Calu3 (cell line): ENCODE measurements at places on chromosomes 1 and 21. TPM values are rescaled to one million over a fixed set of nuclear protein-coding genes. Genes with fewer than 3 reads are reported as not detected.

Gene KCNA2
- not detected in 2 replicates for total RNA-seq

- peaks cover under 1% of the 10 kb centered on the region for H3K36me3 ChIP-seq
- no peak overlapping the region for H3K4me3 ChIP-seq
- no peaks in the 10 kb centered on the region for H3K27me3 ChIP-seq
- H3K4me1 ChIP-seq = peaks cover 19% of the 10 kb centered on the region
Observed at GRCh38 chr21:33688353-33688752, 46.1 kb downstream of the ITSN1 start.

GRCh38 chr1:70208292-70208691 lies 2.9 kb upstream of the LRRC40 start:
- peaks cover 36% of the 10 kb centered on the region for H3K36me3 ChIP-seq
- H3K4me3 ChIP-seq = no peak overlapping the region
- H3K4me1 ChIP-seq = peaks cover 22% of the 10 kb centered on the region
- no peak for DNase-seq
- H3K27me3 ChIP-seq = no peaks in the 10 kb centered on the region

DNA sequence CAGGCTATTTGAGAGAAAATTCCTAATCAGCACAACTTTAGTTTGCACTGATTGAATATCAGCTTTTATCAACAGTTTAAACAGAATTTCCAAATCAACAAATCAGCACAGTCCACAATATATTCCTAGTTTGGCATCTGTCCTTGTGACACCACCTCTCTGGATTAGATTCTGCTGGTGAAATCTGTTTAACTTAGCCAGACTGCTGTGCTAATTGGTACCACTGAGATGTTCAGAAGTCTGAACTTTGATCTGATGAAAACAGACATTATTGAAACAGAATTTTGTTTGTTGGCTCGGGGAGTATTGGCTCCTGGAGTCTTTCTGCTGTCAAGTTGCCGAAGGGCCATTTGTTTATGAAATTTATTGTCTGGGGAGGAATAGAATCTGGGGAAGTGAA lies 17.0 kb upstream of the NGF start:
- no peaks in the 10 kb centered on the region for H3K4me1 ChIP-seq
- no peak for DNase-seq
- H3K36me3 ChIP-seq = no peaks in the 10 kb centered on the region
- H3K4me3 ChIP-seq = no peak overlapping the region

Gene CATSPER4
- total RNA-seq = not detected in 2 replicates

GRCh38 chr1:212228591-212229119 lies 56.6 kb upstream of the PPP2R5A start:
- peak; percentile 35 for DNase-seq
- no peaks in the 10 kb centered on the region for H3K36me3 ChIP-seq
- peak overlapping the region; percentile 18 for H3K27ac ChIP-seq
- peaks cover 31% of the 10 kb centered on the region for H3K4me1 ChIP-seq

Gene KRTAP15-1
- total RNA-seq = not detected in 2 replicates

Gene SMIM1
- total RNA-seq = 2.7 and 4.2 TPM in 2 replicates

DNA sequence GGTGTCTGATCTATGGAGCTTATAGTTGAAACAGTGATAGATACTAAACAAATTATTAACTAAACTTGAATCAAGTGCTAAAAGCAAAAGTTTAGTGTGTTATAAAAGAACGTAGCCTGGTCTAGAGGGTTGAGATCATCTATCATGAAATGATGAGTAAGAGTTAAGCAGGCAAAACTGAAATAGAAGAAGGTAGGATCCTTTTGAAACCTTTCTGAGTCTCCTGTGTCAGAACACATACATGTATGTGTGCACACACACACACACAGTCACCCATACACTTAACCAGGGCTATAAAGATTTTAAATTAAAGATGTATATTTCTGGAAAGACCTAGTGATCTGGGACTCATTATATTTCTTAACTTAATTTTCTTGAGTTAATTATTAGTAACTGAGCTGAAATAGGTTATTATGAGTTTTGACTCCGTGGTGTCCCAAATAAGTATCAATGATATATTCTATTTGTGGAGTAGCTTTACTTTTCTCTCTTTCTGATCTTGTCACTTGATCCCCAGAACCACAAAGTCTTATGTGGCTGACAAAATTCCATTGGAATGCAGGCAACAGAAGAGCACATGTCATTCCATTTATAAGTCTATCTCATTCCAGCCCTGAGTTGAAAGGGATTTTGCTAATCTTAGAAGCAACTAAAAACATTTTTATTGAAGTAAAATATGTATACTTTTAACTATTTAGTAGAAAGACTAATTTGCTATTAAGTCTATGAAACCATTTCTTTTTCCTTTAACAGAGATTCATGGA lies 70.7 kb downstream of the PRRX1 start:
- no peak for DNase-seq
- no peak overlapping the region for H3K27ac ChIP-seq
- peaks cover 4% of the 10 kb centered on the region for H3K4me1 ChIP-seq
- no peaks in the 10 kb centered on the region for H3K36me3 ChIP-seq

DNA sequence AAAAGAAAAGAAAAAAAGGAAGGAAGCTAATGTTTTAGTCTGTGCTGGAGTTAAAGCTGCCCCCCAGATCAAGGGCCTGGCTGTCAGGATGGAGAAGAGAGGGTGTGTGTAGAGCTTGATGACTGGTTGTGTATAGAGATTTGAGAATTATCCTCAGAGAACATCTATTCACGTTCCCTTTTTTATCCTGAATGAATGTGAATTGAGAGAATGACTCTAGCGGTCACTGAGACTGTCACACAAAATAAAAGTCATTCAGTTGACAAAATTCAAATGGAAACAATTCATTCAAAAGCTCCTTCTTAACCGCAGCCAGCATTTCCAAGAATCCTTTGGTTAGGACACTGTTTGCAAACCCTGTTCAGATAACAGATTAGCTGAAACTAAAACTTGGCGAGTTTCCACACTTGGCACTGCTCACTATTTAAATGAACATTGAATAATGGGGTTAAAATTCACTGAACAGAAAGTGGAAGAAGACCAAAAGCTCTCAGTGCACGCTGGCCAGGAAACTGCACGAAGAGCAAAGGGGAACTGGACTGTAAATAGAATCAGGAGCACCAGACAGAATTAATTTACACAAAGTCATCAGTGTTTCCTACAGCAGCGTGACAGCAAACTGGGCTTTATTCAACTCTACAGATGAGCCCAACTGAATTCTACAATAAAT lies 13.6 kb upstream of the FAM89A start:
- peak; percentile 33 for DNase-seq
- H3K4me1 ChIP-seq = peaks cover 37% of the 10 kb centered on the region
- no peak overlapping the region for H3K27ac ChIP-seq
- H3K36me3 ChIP-seq = no peaks in the 10 kb centered on the region
- H3K4me3 ChIP-seq = peak overlapping the region; percentile 16
- H3K27me3 ChIP-seq = peaks cover 9% of the 10 kb centered on the region

- H3K27me3 ChIP-seq = no peaks in the 10 kb centered on the region
- no peak overlapping the region for H3K4me3 ChIP-seq
Observed at GRCh38 chr1:82390627-82391026, 589.9 kb downstream of the ADGRL2 start.

GRCh38 chr1:223198628-223198965 lies 55.5 kb upstream of the TLR5 start:
- no peak overlapping the region for H3K27ac ChIP-seq
- H3K4me1 ChIP-seq = peaks cover 30% of the 10 kb centered on the region
- DNase-seq = no peak
- H3K27me3 ChIP-seq = no peaks in the 10 kb centered on the region
- no peak overlapping the region for H3K4me3 ChIP-seq

DNA sequence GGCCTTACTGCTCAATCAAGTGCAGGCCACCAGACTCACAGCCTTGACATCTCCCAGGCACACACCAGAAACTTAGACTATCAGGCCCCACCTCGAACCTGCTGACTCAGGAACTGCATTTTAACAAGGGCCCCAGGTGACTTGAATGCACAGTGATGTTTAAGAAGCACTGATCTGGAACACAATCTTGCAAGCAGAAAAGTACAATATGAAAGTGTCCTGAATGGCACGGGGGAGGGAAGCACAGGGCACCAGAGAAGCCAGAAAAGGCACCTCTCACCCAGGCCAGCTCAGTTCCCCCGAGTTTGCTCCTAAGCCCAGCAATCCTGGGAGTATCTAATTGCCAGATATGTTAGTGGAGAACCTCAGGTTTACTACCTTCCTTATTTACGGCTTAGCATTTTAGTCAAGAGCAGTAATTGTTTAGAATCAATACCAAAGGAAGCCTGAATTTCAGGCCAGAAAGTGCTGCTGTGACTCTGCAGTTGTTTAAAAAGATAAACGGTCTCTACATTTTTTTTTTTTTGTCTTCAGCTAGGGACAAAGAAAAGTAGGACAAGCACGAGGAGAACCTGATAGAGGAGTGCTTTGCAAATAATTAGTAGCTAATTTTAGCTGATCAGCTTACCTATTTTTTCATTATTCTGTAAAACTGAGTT lies 50.9 kb upstream of the CDC42BPA start:
- H3K27me3 ChIP-seq = no peaks in the 10 kb centered on the region
- H3K27ac ChIP-seq = no peak overlapping the region
- no peaks in the 10 kb centered on the region for H3K36me3 ChIP-seq
- peaks cover 24% of the 10 kb centered on the region for H3K4me1 ChIP-seq

Gene SH3GLB1
- total RNA-seq = 53.4 and 54.6 TPM in 2 replicates

DNA sequence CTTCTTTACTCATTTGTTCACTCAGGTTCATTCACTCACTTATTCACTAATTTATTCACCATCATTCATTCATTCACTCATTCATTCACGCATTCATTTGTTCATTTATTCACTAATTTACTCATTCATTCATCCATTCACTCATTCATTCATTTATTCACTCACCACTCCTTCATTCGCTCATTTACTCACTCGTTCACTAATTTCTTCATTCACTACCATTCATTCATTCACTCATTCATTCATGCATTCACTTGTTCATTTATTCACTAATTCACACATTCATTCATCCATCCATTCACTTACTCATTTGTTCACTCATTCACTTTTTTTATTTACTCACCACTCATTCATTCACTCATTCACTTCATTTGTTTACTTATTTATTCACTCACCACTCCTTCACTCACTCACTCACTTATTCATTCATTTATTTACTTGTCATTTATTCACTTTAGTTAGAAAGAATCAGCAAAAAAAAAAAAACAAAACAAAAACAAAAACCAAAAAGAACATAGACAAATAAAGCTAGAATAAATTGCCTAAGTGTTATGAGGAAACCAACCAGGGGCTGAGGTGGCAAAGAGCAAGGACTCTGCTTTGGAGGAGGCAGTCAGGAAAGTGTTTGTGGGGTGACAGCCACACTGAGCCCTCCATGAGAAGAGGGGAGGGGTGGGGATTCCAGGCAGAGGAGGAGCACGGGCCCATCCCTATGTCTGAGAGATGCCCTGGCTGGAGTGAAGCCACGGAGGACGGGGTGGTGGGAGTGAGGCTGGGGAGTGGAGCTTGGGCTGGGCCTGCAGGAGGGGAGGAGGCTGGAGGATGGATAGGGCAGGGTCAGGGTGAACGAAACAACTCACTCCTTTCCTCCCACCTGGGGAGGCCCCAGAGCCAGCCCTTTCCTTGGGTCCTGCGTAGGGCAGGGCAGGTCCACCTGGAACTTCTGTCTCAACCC lies 129.2 kb upstream of the WNT4 start:
- H3K4me1 ChIP-seq = peaks cover 13% of the 10 kb centered on the region
- no peak overlapping the region for H3K27ac ChIP-seq
- DNase-seq = no peak
- H3K4me3 ChIP-seq = no peak overlapping the region

Gene BNIPL
- total RNA-seq = 1.2 and 2.4 TPM in 2 replicates

DNA sequence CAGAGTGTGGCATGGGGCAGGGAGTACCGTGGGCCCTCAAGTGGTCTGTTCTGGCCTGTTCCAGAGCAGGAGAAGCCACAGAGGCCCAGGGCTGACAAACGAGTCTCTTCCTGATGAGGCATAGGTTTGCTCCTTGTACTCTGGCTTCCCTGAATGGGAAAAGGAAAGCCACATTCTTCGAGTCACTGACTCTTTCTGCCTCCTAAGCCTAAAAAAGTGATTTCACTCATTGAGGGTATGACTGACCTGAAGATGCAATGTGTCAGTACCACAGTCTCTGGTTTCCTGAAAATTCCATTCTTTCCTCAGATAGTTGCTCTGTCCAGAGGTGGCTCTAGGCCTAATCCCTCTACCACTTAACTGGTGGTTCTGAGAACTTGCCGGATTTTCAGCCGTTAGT lies 92.3 kb downstream of the KCNN3 start:
- no peak overlapping the region for H3K4me3 ChIP-seq
- no peak for DNase-seq
- H3K4me1 ChIP-seq = no peaks in the 10 kb centered on the region
- peaks cover 82% of the 10 kb centered on the region for H3K27me3 ChIP-seq
- H3K27ac ChIP-seq = no peak overlapping the region
- no peaks in the 10 kb centered on the region for H3K36me3 ChIP-seq

DNA sequence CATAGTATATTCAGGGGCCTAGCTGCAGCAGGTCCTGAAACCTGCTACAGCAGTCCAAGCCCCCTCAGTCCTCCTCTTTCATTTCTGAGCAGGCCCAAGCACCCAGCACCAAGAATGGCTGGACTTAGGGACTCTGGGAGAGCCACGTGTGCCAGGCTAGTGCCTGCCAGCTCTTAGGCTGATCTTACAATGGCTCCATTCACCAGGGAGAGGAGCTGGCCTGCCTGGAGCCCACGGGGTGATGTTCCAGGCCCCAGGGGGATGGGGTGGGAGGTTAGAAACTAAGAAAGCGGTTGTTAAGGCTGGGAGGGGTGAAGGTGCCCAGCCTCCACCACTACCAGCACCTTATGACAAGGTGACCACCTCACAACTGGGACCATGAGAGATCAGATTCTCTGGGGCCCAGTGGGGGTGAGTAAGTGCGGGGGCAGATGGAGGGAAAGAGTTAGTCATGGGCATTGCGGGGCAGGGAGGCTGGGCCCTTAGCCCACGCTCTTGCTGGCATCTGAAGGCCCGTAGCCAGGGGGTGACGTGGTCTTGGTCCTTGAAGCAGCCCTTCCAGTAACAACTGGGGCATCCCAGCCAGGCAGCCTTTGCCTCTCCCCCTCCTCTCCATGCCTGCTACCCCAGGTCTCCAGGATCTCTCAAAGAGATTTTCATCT lies 30.3 kb upstream of the CLIC4 start:
- no peaks in the 10 kb centered on the region for H3K27me3 ChIP-seq
- H3K36me3 ChIP-seq = no peaks in the 10 kb centered on the region
- H3K4me1 ChIP-seq = no peaks in the 10 kb centered on the region
- no peak overlapping the region for H3K27ac ChIP-seq

- H3K4me3 ChIP-seq = no peak overlapping the region
- H3K4me1 ChIP-seq = peaks cover 6% of the 10 kb centered on the region
- H3K36me3 ChIP-seq = no peaks in the 10 kb centered on the region
- H3K27me3 ChIP-seq = no peaks in the 10 kb centered on the region
- no peak for DNase-seq
- no peak overlapping the region for H3K27ac ChIP-seq
Observed at GRCh38 chr1:56444960-56445646, 134.3 kb downstream of the PLPP3 start.

DNA sequence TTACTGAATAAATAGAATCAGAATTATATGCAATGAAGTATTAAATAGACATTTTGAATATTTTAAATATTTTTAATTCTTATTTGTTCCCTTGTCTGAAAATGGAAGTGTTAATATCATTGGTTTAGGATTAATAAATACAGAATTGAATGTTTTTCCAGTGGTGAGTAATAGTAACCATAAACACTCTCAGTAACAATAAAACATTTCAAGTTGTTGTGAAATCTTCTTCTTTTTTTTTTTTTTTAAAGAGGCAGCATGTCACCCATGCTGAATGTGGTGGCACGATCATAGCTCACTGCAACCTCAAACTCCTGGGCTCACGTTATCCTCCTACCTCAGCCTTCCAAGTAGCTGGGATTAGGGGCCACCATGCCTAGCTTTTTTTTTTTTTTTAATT lies 86.2 kb upstream of the ZBTB18 start:
- no peaks in the 10 kb centered on the region for H3K27me3 ChIP-seq
- peaks cover 11% of the 10 kb centered on the region for H3K4me1 ChIP-seq
- H3K27ac ChIP-seq = no peak overlapping the region
- no peaks in the 10 kb centered on the region for H3K36me3 ChIP-seq
- DNase-seq = no peak
- no peak overlapping the region for H3K4me3 ChIP-seq

Gene BTF3L4
- 60.8 and 70.4 TPM in 2 replicates for total RNA-seq

Gene KRTAP13-2
- not detected in 2 replicates for total RNA-seq

Gene PDC
- total RNA-seq = not detected in 2 replicates
